ENCODE measurements at places on chromosomes 16 and 17.

DNA sequence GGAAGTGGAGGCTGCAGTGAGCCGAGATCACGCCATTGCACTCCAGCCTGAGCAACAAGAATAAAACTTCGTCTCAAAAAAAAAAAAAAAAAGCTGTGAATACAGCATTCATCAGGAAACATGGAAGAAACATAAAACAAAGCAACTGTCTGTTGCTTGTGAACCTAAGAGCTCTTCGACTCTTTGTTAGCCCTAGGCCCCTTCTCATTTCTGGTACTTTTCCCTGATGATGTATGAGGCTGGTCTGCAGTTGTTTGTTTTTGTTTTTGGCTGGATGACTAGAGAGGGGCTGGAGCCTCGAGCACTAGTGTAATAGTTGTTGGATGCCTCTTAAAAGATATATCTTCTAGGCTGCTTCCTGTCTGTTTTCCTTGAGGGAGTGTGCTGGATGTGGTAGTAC, 113.5 kb downstream of the MAP2K6 start:
- DNase-seq, result no peak

- DNase-seq, result peak; percentile 22
Measured at GRCh38 chr17:4199818-4200402, 56.9 kb downstream of the CYB5D2 start.

GRCh38 chr17:58368860-58369213, 16.8 kb upstream of the SUPT4H1 start:
- DNase-seq, result peak; percentile 22

GRCh38 chr16:27701381-27701780, 151.4 kb downstream of the KATNIP start:
- no peak for DNase-seq

GRCh38 chr17:57397402-57397801, 141.1 kb downstream of the MSI2 start:
- DNase-seq, result no peak

DNA sequence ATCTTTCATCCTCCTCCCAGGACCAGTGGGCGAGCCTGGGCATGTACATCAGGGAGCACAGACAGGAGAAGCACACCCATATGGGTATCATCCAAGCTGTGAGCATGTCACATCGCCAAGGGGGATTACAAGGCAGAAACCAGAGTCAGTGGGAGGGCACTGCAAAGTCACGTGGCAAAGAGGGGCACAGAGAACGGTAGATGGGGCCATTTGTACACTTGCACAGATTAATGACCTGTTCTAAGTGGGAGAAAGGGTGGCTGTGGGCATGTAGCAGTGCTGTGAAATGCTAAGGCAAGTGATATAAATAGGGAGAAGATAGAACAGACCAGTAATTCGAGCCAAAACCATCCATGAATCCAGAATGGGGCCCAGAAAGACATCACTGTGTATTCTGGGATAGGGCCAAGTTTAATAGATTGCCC, 265.0 kb downstream of the CPPED1 start:
- DNase-seq, result no peak

DNA sequence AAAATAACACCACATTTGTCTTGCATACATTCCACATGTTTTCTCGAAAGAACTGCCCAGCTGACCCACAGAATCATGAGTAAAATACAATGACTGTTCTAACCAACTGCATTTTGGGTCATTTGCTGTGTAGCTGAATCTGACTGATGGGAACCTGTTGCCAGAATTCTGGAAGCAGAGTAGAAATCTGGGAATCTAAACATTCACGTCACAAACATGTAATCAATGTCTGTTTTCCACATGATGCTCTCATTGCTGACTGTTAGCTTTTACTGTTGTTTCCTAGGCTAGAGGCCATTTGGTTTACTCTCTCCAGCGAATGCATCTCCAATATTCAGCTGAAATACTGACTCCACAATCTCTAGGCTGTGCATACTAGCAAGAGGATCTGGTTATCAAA, 710.1 kb downstream of the KCNJ2 start:
- no peak for DNase-seq

DNA sequence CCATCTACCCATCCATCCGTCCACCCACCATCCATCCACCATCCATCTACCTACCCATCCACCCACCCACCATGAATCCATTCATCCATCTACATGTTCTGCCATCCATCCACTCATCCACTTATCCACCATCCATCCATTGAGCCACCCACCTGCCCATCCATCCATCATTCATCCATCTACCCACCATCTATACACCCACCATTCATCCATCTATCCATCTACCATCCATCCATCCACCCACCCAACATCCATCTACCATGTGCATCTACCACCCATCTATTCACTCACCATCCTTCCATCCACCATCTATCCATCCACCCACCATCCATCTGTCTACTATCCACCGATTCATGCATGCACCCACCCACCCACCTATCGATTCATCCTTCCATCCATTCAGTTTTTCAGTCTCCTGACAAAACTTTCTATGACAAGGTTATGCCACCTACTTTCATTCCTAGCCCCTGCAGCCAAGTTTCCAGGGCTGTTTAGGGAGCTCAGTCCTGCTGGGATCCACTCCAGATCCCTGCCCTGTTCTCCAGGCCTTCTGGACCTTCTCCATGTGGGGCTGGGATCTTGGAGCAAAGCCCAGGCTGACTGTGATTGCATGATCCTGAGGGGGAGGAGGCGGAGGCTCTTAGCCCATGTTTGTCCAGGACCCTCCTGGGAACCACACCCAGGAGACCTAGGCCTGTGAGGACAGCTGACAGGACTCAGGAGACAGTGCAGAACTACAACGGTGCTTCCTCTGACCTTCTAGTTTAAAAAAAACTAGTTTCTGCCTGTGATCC, 27.4 kb downstream of the BCO1 start:
- no peak for DNase-seq

GRCh38 chr17:7889166-7889955, 772 bp downstream of the CHD3 start:
- DNase-seq, result peak; percentile 47

- no peak for DNase-seq
Measured at GRCh38 chr17:39752241-39752881, 14.6 kb downstream of the GRB7 start.

- DNase-seq, result no peak
Measured at GRCh38 chr16:85437166-85438052, 175.7 kb upstream of the GSE1 start.

- DNase-seq, result peak; percentile 88
Measured at GRCh38 chr17:8158267-8159031, 4.3 kb downstream of the VAMP2 start.

- DNase-seq, result no peak
Measured at GRCh38 chr16:85677383-85677967, 11.3 kb downstream of the GINS2 start.

DNA sequence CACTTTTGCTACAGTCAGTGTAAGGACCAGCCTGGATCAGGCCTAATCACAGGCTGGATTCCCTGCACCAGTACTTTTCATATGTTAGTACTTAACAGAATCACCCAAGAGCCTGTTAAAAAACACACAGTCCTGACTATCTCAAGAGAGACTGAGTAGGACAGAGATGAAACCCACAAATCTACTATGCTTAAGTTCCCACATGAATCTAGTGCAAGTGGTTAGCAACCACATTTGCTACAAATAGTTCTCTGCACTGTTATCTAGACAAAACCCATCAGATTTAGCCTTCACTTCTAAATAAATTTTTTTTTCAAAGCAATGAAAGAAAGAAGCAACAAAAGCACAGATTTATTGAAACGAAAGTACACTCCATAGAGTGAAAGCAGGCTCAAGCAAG, 38.9 kb downstream of the SSH2 start:
- DNase-seq, result no peak

DNA sequence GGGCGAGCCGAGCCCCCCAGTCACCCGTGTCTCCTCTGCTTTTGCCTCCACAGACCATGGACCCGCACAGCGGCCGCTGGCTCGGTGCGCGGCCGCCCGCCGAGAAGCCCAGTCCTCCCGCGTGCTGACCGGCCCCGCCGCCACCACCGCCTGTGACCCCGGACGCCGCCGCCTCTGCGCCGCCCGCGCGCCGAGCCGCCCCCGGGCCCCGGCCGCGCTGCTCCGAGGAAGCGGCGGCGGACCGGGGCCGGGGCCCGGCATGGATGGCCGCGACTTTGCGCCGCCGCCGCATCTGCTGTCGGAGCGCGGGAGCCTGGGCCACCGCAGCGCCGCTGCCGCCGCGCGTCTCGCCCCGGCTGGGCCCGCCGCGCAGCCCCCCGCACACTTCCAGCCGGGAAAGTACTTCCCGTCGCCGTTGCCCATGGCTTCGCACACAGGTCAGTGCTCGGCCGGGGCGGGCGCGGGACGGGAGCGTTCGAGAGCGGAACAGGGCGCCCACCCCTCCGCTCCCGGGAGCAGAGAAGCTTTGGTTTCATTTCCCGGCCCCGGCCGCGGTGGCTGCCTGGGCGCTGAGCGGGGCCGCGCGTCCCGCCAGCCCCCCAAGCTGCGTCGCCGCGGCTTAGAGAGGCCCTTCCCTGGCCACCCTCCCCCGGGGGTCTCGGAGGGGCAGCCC, 4.4 kb downstream of the BAHCC1 start:
- peak; percentile 44 for DNase-seq

GRCh38 chr16:5922686-5923085, 825.1 kb upstream of the EEF2KMT start:
- DNase-seq, result no peak

DNA sequence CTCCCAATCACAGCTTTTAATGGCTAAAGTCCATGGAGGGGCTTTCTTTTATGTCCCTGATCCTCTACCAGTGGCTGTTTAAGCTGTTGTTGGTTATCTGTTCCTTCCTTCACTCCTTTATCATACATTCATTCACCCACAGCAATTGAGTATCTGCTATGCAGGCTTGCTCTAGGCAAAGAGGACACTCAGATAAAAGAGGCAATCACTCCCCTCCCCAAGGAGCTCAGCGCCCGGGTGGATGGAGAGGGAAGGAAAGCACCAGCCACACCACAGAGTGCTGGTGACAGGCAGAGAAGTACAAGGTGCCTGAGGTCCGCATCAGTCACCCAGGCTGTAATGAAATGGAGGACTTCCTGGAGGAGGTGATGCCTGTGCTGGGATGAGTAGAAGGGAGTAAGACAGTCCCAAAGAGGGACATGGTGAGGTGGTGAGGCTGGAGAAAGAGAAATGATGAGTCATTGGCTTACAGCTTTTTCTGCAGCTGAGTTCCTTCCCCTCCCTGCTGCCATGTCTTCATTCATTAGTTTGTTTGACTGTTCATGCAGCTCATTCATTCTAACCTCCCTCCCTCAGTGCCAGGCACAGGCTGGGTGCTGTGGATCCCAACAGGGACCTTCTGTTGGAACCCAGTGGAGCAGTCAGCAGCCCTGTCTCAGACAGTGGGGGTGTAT, 12.8 kb upstream of the NGFR start:
- DNase-seq, result no peak

- no peak for DNase-seq
Measured at GRCh38 chr17:4182043-4182442, 39.0 kb downstream of the CYB5D2 start.

DNA sequence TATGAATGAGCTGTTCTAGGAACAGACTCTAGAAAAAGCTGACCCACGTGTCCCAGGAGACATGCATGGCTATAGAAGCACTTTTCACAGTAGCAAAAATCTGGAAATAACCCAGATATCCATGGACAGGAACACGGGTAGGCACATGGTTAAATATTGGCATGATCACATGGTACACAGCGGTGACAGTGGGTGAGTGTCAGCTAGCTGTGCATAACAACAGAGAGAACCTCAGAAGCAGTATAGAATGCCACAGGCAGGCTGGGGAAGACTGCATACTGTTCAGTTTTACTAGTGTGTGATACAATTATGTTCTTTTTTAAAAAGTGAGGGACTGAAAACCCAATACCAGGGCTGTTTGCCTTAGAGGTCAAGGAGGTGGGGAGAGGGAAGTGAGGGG, 31.4 kb downstream of the EPN2 start:
- no peak for DNase-seq

DNA sequence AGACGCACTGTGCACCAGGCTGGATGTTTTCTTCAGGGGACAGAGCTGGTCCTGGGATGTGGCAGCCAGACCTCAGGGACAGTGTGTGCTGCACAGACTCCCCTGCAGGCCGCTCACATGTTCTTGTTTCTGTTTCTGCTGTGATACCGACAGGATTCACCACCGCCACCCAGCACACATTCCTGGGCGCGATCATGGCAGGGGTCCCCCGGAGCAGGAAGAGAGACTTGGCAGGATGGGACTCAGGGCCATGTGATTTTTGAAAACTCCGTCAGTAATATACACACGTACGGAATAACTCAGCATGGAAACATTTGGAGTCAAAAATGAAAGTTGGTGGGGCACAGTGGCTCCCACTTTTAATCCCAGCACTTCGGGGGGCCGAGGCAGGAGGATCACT, 79.0 kb downstream of the HAPSTR1 start:
- no peak for DNase-seq

- DNase-seq, result no peak
Measured at GRCh38 chr17:80832266-80832676, 159.4 kb upstream of the CHMP6 start.

- DNase-seq, result no peak
Measured at GRCh38 chr17:40695874-40696472, 7.6 kb downstream of the KRT24 start.

DNA sequence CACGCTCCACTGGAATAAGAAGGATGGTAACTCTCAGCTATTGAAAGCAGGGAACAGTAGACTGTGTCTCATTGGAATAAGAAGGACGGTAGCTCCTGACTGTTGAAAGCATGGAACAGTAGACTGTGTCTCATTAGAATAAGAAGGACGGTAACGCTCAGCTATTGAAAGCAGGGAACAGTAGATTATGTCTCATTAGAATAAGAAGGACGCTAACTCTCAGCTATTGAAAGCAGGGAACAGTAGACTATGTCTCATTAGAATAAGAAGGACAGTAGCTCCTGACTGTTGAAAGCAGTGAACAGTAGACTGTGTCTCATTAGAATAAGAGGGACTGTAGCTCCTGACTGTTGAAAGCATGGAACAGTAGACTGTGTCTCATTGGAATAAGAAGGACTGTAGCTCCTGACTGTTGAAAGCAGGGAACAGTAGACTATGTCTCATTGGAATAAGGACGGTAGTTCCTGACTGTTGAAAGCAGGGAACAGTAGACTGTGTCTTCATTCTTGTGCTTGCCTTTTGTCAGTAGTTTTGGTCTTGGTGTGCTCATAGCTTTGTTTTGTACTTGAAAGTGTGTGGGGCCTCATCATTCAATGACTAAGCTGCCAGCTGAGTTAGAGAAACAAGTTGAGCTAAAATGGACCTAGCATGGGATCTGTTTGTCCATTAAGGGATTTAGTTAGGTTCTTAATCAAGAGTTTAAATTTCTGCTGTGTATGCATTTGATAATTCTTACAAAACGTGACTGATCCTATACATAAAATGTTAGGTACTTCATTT, 58.5 kb downstream of the BANP start:
- no peak for DNase-seq

- peak; percentile 66 for DNase-seq
Measured at GRCh38 chr17:64736804-64737492, 74.8 kb upstream of the SMURF2 start.

DNA sequence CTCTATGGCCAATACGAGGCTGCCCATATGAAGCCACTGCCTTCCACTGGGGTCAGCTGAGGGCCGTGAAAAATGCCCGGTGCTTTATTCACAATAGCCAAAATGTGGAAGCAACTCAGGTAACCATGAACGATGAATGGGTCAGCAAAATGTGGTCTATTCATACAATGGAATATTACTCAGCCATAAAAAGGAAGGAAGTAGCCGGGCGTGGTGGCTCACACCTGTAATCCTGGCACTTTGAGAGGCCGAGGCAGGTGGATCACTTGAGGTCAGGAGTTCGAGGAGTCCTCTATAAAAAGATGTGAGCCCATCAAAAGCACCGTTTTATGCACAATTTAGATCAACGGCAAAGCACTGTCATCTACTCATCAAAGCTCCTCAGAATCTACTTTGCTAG, 5.2 kb upstream of the TRAP1 start:
- DNase-seq, result no peak

GRCh38 chr17:80395402-80396151, 19.4 kb upstream of the ENDOV start:
- DNase-seq, result no peak

Measured in CD4-positive, alpha-beta T cell treated with Interferon alpha-2 for 1 hour (primary cell).